HFFc6 (cell line): ENCODE measurements at places on chromosomes 7 and 10.

GRCh38 chr7:18541181-18541870, 45.8 kb downstream of the HDAC9 start:
- DNase-seq: peak; percentile 88

DNA sequence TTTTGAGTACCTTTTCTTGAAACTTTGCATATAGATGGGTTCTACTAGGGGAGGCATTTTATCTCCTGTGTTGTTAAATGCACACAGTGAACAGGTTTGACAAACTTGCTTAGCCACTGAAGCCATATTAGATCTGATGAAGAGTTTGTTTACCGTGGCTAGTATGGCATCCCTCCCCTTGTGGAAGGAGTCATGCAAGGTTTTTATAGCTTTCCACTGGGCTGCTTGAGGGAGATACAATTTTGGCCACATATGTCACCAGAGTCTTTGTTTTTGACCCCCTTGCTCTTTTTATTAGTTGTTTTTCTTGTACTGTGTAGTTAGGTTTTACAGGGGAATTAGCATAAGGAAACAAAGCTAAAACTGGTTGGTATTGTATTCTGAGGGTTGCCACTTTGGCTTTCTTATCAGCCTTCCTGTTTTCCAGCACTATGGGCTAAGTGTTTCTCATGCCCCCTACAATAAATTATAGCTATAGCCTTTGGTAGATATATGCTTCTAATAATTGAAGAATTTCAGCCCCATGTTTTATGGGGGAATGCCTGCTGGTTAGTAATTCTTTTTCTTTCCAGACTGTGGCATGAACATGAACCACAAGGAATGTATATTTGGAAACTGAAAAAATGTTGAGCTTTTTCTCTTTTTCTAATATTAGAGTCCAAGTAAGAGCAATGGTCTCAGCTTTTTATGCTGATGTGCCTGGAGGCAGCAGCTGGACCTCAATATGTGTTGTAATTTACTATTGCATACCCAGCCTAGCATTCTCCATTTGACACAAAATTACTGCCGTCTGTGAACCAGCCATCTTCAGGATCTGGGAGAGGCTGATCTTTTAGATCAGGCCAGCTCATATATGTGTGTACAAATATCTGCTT, 18.4 kb upstream of the STEAP2 start:
- DNase-seq: peak; percentile 67

- DNase-seq: no peak
These were observed 205.3 kb upstream of the HABP2 start for GRCh38 chr10:113347508-113347907.

DNA sequence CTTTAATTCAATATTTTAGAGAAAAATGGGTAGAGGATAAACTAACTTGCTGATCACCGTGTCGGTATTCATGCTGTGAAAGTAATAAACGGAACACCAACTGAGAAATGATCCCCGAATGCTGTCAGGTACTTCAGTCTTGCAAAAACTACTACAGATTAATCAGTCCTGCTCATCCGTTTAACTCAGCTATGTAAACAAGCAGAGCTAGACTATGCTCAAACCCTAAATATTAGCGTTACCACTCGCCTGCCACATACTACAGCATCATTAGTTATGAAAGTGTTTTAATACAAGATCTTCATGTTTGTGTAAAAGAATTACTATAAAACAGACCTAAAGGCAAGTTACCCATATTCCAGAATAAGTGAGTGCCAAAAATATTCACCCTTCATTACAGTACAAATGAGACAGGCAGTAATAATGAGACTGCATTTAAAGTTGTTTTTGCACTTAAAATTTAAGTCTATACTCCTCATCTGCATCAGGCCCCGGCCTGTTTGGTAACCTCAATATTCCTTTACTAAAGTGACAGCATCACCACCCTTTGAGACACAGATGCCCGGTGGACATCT, 952 bp downstream of the DNMBP start:
- DNase-seq: no peak

GRCh38 chr10:127952575-127952869, 45.6 kb downstream of the PTPRE start:
- DNase-seq: no peak

DNA sequence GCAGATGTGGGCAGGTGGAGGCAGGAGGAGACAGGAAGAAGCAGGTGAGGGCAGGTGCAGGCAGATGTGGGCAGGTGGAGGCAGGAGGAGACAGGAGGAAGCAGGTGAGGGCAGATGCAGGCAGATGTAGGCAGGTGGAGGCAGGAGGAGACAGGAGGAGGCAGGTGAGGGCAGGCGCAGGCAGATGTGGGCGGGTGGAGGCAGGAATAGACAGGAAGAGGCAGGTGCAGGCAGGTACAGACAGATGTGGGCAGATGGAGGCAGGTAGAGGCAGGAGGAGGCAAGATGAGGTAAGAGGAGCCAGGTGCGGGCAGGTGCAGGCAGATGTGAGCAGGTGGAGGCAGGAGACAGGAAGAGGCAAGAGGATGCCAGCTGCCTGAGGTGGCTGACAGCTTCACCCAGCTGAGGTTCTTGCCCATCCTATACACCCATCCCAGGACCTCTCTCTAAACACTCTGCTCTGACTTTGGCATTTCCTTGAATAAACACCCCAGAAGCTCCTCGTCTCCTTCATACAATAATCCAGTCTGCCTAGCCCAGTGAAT, 33.0 kb downstream of the PTPRE start:
- no peak for DNase-seq

- DNase-seq: no peak
These were observed 62.5 kb downstream of the GNA12 start for GRCh38 chr7:2781636-2782035.
